ENCODE measurements at places on chromosomes 1 and 21.

- DNase-seq, result no peak
Observed at GRCh38 chr1:162421258-162422164, 9.6 kb upstream of the SH2D1B start.

DNA sequence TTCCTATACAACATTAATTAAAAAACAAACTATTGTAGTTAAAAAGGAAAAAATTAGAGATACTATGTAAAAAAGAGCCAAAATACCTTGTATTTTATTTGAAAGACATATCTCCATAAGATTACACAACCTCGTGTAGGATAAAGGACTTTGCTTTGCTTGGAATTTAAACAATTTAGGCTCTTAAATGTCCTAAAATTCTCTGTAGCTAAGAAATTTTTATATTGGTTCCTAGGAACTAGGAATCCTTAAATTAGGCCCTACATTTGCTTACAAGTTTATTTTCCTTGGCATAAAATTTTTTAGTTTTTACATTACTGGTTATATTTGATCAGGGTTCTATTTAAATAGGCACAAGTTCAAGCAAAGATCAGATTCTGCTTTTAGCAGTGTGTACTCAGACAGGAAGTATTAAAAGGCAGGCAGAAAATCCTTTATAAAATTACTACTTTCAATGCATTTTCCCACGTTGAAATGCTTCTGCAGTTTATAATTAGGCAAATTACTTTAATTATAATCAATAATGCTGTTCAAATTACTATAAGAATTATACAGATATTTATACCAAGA, 3.4 kb upstream of the ANGPTL3 start:
- no peak for DNase-seq

DNA sequence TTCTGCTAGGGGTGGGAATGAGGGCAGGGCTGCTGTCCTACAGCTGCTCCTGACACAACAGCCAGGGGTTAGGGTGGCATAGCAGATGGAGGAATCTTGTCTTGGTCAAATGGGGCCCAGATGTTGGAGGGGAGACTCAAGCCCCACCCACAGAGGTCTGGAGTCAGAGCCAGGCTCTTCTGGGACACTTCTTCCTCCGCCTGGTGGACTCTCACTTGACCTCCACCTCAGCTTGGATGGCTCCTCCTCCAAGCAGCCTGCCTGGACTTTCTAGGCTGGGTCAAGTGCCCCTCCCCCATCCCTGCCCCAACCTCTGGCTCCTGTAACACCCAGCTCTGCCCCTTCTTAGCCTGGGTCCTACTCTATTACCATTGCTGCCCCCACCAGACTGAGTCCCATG, 35.5 kb downstream of the EPHA2 start:
- DNase-seq, result no peak

- no peak for DNase-seq
Observed at GRCh38 chr1:153353226-153353947, 4.3 kb upstream of the S100A9 start.

DNA sequence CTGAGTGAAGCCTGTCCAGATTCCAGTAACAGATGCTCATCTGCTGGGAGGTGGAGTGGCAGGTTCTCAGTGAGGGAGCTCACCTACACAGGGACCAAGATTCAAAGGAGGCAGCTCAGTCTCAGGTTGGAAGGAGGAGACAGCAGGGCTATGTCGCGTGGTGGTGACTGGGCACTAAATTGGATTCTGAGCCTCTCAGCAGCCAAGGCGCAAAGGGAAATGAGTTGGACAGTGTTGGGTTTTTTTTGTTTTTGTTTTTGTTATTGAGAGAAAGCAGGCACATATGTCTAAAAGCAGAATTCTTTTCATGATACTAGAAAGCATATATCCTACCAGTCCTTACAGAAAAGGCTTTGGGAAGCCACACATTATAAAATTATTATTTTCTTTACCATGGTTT, 26.2 kb downstream of the UMODL1 start:
- DNase-seq, result no peak

DNA sequence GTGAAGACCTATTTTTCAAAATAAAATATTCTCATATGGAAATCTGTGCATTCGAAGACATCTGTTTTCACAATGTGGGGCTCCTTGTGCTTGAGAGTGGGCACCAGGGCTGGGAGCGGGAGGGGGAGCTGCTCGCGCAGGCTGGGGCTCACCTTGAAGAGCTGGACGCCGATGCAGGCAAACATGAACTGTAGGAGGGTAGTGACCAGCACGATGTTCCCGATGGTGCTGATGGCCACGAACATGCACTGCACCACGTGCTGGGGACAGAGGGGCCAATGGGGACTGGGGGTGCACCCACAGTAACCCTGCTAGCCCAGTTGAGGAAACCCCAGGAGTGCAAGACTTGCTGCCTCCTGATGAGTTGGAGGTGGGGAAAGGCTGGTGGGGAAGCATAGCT, 42.2 kb upstream of the KIF21B start:
- DNase-seq, result no peak

GRCh38 chr1:112717263-112717873, 2.2 kb upstream of the PPM1J start:
- no peak for DNase-seq
